Skin of body (tissue), 3 donors: ENCODE measurements at places on chromosomes 12 and 14. TPM values are rescaled to one million over a fixed set of nuclear protein-coding genes. Genes with fewer than 3 reads are reported as not detected.

The PAWR gene
- 46.6 TPM for total RNA-seq

The MMP17 gene
- 8.5 TPM for total RNA-seq

The KLRC3 gene
- 0.30 TPM for total RNA-seq

The PPP4R4 gene
- total RNA-seq = 2.4 TPM

The KRT7 gene
- 10.4 TPM for total RNA-seq

The RTL1 gene
- total RNA-seq = 4.2 TPM

The P2RX2 gene
- not detected for total RNA-seq

The IL23A gene
- 0.20 TPM for total RNA-seq

The ARPC3 gene
- 113 TPM for total RNA-seq

The FAM90A1 gene
- total RNA-seq = not detected

The NXPH4 gene
- total RNA-seq = 6.6 TPM

The MDGA2 gene
- 0.89 TPM for total RNA-seq

The ARMH4 gene
- total RNA-seq = 13.8 TPM

GRCh38 chr14:64549791-64550620 is at the start of gene PPP1R36:
Gene PPP1R36 (plus strand): TSS chr14:64549961. CDS start chr14:64549998, 37 bp downstream.
- DNase-seq = no peak

- peak; percentile 20 for DNase-seq
Observed at GRCh38 chr12:113880988-113881962, 84.8 kb downstream of the RBM19 start.

- DNase-seq = no peak
Observed at GRCh38 chr12:14650789-14651188, 45.6 kb downstream of the GUCY2C start.

- DNase-seq = no peak
Observed at GRCh38 chr14:52342849-52343596, 28.9 kb downstream of the PTGER2 start.

GRCh38 chr12:128578045-128578444 is 245.7 kb downstream of the SLC15A4 start:
- DNase-seq = no peak

- peak; percentile 92 for DNase-seq
Observed at GRCh38 chr12:6944381-6945186, 762 bp downstream of the C12orf57 start.

GRCh38 chr12:1457901-1458300 is 136.5 kb downstream of the FBXL14 start:
- no peak for DNase-seq

DNA sequence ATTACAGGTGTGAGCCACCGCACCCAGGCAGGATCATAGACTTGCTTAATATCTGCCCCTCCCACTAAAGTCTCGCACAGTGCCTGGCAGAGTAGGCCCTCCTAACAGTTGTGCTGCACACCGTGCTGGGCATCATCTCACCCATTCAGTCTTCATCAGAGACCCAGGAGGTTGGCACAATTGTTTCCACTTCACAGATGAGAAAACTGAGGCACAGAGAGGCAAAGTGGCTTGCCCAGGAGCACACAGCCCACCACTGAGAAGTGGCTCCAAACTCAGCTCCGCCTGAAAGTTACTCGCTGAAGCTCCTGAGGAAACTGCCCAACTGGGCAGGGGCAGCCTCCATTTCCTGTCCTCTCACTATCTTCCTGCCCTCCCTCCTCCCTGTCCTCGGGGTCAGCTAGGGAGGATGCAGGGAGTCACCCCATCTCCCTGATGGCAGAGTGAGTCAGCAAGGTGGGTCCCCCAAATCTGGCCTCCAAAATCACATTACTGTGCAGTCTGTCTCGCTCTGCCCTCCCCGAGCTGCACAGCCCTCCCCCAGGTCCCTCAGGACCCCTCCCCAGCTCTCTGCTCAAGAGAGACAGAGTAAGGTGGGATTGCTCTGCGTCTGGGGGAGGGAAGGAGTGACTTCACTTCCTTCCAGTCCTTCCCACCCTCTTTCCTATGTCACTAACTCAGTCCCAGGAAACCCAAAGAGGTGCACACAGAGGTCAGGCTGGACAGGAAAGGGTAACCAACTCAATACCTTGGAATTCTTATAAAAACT is 5.7 kb downstream of the SLC8B1 start:
- DNase-seq = no peak

DNA sequence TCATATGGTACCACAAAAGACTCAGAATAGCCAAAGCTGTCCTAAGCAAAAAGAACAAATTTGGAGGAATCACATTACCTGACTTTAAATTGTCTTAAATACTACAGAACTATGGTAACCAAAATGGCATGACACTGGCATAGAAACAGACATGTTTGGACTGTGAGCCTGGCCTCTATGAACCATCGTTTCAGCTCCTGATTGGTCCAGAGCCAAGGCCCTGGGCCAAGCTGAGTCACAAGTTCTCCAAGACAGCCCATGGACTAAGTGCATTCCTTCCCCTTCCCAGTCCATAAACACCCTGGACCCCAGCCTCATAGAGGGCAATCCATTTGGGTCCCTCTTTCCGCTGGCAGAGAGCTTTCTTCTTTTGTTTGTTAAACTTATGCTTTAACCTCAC is 12.1 kb upstream of the PRR4 start:
- no peak for DNase-seq

DNA sequence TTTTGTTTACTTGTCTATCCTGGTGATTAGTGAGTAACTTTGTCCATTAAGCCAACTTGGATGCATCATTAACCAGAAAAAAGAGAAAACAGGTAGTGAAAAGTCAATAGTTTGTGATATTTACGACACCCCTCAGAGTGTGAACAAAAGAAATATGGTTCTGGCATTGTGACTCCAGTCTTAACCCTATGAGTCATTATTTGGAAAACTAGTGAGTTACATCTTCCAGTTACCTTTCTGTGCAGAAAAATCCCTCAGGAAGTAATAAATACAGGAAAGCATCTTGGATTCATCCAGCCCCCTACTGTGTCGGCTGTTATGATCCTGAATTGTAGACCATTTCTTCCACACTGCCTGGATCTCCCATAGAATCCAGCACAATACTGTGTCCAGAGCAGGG is 379.1 kb downstream of the GALC start:
- DNase-seq = no peak

DNA sequence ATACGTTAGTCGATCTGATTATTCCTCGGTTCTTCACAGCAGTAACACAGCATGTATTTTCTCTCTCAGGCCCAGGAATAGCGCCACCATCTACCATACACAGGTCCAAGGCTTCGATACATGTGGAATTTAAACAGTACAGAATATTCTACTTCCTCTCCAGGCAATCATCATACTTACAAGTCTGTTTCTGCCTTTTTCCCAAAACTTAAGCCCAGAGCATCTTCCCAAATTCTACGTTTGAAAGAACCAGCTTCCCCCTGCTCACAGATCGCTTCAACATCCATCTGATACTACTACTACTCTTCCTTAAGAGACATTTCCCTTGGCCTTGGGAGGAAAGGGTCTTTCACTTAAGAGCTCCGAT is 626 bp downstream of the TXNDC16 start:
- peak; percentile 24 for DNase-seq

GRCh38 chr12:45660330-45660729 is 69.2 kb upstream of the ARID2 start:
- no peak for DNase-seq

DNA sequence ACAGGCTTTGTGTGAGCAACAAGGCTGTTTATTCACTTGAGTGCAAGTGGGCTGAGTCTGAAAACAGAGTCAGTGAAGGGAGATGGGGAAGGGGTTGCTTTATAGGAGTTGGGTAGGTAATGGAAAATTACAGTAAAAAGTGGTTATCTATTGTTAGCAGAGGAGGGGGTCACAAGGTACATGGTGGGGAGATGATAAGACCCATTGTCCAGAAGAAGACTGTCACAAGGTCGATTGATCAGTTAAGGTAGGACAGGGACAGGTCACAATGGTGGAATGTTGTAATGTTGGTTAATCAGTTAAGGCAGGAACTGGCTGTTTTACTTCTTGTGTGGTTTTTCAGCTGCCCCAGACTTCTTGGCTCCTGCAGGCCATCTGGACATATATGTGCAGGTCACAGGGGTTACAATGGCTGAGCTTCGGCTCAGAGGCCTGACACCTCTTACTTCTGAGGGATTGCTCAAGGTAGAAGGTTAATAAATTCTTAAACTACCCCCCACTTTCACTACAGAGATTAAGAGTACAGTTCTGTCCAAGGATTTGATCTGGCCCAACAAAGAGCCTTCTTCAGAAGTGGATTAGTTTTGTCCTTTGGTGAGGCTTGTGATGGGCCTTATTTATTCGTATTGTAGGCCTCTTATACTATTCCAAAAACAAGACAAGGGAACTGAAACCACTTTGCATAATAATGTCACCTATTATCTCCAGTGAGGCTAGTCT is 13.8 kb upstream of the DHRS4 start:
- DNase-seq = no peak

GRCh38 chr14:65462411-65462810 is 49.9 kb downstream of the FUT8 start:
- DNase-seq = no peak

- DNase-seq = no peak
Observed at GRCh38 chr14:71579331-71579730, 352.9 kb upstream of the RGS6 start.

DNA sequence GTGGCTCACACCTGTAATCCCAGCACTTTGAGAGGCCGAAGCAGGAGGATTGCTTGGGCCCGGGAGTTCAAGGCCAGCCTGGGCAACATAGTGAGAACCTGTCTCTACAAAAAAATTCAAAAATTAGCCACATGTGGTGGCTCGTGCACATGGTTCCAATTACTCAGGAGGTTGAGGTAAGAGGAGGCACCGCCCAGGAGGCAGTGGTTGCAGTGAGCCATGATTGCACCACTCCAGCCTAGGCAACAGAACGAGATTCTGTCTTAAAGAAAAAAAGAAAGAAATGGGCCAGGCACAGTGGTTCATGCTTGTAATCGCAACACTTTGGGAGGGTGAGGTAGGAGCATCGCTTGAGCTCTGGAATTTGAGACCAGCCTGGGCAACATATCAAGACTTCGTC is 33.5 kb downstream of the MAP1LC3B2 start:
- DNase-seq = no peak

GRCh38 chr12:100908501-100908900 is 113.9 kb downstream of the ANO4 start:
- no peak for DNase-seq

DNA sequence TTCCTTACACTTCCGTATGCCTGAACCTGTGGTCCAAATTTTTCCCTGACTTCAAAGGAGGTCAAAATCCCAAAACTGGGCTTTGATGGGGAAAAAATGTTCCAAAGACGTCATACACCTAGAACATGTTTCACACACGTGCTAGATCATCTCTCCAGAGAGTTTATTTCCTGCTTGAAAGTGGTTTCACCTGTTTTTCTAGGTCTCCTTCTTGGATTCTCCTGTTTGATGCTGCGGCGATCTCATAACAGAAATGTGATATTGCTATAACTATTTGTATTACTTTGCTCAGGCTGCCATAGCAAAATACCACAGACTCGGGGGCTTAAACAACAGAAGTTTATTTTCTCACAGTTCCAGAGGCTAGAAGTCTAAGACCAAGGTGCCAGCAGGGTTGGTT is 19.7 kb upstream of the TMCC3 start:
- DNase-seq = no peak

- DNase-seq = no peak
Observed at GRCh38 chr12:68403711-68404110, 71.5 kb upstream of the MDM1 start.

DNA sequence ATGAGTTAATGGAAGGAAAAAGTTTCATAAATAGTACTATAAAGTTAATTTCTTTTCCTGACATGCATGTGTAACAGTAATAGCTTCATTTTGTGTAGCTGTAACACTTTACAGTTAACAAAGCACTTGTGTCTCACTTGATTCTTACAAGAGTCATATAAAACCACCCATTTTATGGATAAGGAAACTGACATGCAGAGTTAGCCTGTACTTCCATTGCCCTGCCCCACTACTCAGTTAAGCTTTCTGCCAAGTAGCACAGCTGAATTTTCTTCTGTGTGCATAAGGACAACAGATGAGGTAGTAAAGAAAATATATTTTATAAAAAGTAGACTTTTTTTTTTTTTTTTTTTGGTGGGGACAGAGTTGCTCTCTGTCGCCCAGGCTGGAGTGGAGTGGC is 32.2 kb downstream of the ANO6 start:
- DNase-seq = no peak

GRCh38 chr14:54317391-54317790 is 79.4 kb upstream of the CDKN3 start:
- DNase-seq = no peak

DNA sequence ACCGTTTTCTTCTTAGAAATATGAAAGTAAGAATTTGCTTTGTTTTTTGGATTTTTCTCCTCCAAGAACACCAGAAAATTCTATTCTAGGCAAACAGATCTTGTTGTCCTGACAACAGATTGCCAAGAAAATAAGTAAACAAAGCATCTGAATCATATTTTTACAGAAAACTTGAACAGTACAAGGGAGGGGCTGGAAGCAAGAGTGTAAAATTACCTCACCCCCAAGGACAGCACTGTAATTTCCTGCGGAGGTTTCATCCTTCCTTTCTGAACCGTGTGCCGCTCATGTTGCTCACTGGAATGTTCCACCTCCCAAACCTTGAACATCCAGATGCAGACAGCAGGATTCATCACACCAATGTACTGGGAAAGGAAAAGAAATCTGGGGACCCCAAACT is 5.4 kb upstream of the CAMKK2 start:
- DNase-seq = no peak

GRCh38 chr12:91126516-91126915 is 15.2 kb upstream of the LUM start:
- no peak for DNase-seq
